Activated CD8-positive, alpha-beta memory T cell treated with anti-CD3 and anti-CD28 coated beads for 4 hours (primary cell): ENCODE measurements at places on chromosomes 13 and 19.

GRCh38 chr13:87779426-87779825 lies 108.3 kb downstream of the SLITRK5 start:
- no peak for DNase-seq

DNA sequence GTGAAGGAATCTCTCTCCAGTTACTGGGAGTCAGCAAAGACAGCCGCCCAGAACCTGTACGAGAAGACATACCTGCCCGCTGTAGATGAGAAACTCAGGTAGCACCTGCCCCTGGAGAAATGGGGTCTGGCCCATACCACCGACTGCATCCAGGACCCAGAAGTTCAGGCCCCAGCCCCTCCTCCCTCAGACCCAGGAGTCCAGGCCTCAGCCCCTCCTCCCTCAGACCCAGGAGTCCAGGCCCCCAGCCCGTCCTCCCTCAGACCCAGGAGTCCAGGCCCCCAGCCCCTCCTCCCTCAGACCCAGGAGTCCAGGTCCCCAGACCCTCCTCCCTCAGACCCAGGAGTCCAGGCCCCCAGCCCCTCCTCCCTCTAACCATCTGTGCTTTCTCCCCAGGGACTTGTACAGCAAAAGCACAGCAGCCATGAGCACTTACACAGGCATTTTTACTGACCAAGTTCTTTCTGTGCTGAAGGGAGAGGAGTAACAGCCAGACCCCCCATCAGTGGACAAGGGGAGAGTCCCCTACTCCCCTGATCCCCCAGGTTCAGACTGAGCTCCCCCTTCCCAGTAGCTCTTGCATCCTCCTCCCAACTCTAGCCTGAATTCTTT lies 3.0 kb downstream of the APOC2 start:
- DNase-seq: no peak

GRCh38 chr19:6088602-6089049 lies 21.7 kb downstream of the RFX2 start:
- DNase-seq: no peak

- peak; percentile 74 for DNase-seq
Measured at GRCh38 chr19:54191011-54191810, at the start of gene TSEN34. Gene TSEN34, plus strand, starts transcription at chr19:54191308. Its CDS starts 57 bp downstream, at chr19:54191365.

DNA sequence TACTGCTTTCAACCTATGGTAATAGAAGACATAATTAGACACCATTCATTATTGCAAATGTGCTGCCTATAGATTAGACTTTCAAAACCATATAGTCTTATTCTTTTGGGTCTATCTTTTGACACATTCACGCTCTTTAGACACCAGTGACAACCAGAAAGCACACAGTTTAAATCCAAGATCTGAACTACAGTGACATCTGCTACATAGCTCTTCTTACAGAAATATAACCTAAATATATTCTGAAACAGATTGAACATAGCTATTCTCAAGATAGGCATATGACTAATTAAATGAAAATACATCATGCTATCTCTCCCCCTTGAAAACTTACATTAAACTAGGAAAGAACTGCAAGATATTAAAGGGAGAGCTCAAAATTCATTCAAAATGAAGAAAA lies 514.2 kb upstream of the SLITRK6 start:
- DNase-seq: no peak

DNA sequence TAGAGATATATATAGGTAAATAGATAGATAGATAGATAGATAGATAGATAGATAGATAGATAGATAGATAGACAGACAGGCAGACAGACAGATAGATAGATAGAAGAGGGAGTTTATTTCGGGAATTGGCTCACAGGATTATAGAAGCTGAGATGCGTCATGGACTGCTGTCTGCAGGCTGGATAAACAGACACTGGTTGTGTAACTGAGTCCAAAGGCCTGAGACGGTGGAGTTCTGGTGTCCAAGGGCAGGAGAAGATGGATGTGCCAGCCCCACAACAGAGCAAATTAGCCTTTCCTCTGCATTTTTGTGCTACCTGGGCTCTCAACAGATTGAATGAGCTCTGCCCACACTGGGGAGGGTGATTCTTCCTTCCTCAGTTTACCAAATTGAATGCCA lies 2.7 kb downstream of the CYP4F3 start:
- DNase-seq: no peak

GRCh38 chr13:113761136-113761535 lies 2.1 kb downstream of the TMEM255B start:
- DNase-seq: no peak

DNA sequence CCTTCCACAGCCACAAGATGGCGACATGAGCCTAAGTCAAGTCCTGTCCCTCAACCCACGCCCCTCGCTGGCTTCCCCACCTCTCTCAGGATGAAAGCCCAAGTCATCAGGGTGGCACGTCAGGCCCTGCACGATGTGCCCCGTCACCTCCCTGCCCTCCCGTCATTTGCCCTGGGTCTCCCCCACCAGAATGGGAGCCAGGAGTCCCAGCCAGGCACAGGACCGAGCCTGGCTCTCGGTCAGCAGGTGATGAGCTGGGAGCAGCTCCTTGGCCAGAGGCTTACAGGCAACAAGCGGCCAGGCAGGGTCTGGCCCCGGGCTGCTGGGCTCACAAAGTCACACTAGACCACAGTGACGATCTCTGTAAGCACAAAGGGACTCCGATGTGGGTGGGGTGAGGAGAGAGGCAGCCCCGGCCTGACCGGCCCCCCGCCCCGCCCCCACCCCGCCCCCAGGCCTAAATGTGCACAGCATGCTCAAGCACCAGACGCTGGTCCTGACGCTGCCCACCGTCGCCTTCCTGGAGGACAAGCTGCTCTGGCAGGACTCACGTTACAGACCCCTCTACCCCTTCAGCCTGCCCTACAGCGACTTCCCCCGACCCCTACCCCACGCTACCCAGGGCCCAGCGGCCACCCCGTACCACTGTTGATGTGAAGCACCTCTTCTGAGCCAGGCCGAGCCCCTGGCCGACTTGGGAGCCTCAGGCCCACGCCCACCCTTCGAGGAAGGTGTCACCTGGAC lies 7.3 kb downstream of the MRPL4 start:
- peak; percentile 89 for DNase-seq

DNA sequence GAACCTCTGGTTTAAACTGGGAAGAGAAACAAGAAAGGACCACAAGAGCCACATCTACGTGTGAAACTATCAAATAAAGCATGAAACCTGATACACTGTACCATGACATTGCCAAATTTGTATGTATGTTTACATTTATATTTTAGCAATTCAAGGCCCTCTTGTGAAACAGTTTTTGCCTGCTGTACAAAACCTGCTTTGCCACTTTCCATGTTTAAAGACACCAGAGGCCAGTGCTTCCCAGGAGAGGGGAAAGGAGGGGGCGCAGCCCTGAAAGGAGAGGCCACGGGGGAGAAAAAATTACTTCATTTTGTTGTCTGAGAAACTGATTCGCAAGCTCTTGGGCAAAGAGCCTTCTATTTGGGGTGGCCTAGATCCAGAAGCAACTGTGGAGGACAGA lies 124.8 kb downstream of the DCLK1 start:
- DNase-seq: no peak

DNA sequence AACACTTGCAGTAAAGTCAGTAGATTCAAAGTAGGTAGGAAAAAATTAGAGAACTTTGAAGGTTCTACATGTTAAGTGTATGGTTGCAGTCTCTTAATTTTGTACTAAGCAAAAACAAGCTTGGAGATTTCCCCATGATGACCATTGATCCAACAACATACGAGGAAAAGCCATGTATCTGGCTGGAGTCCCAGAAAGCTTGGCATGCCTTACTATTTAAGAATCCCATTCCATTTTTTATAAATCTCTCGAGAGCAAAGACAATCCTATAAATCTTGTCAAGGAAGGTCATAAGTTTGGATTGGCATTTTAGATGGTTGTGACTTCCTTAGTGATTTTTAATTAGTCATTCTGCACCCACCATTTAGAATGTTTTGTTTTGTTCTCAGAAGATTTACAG lies 495.9 kb downstream of the GPC5 start:
- no peak for DNase-seq

DNA sequence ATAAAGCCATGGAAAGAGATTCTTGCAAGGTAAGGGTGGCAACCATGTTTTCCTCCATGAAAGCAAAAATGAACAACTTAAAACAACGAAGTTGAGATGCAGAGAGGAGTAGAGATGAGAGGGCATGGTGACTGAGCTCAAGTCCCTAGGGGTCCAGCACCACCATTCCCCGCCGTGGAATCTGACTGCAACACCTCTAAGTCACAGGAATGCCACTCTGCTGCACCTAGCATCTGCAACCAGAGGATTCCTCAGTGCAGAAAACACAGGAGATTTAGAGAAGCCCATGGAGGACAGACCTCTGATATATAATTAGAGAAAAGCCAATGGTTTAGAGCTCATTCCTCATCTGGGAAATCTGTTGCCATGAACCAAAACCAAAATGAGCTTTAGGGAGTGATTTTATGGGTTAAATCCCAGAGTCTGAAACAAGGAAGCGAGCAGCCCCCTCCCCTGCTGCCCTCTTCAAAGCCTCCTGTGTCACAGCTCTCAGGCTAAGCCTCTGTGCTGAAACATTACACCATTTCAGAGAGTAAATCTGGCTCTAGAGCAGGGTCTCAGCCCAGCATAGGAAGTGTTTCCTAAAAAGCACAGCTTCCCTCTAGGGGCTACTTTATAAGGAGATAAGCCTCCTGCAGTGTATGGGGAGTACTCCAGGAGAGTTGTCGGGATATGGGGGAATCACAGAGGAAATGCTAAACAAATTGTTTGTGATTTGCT lies 1043.6 kb downstream of the UQCRFS1 start:
- DNase-seq: no peak

- no peak for DNase-seq
Measured at GRCh38 chr19:40524133-40524549, 52.5 kb upstream of the SHKBP1 start.

DNA sequence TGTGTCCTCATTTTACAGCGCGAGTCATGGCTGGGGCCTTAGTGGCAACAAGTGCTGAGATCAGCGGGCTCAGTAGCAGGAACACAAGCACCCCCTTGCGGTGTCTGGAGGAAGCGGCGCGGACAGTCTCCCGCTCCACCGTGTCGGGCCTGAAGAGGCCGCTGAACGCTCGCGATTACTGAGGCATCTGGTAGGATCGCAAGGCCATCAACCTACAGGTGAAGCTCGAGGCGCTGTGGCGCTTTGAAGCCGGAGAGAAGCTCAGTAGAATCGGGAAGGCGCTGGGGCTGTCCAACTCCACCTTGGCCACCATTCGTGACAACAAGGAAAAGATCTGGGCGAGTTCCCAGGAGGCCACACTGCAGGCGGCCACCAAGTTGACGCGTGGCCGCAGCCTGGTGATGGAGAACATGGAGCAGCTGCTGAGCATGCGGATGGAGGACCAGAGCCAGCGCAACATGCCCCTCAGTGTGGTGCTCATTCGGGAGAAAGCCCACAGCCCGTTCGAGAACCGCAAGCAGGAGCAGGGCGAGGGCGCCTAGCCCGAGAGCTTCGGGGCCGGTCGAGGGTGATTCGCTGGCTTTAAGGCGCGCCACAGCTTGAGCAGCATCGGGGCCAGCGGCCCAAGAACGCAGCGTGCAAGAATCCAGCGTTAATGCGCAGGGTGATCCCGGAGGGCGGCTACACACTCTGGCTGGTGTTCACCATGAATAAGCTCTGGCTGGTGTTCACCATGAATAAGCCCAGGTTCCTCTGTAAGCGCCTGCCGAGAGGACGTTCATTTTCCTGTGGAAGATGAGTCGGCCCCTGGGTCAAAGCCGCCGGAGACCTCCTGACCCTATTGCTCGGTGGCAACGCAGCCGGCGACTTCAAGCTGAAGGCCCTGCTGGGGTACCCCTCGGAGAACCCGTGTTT lies 8.3 kb upstream of the MZF1 start:
- DNase-seq: peak; percentile 76

GRCh38 chr19:18634612-18635297 lies 2.1 kb upstream of the KLHL26 start:
- no peak for DNase-seq

- DNase-seq: no peak
Measured at GRCh38 chr13:106561551-106562170, 6.3 kb downstream of the ARGLU1 start.

GRCh38 chr13:66077132-66077689 lies 1152.9 kb downstream of the PCDH9 start:
- DNase-seq: no peak

- no peak for DNase-seq
Measured at GRCh38 chr19:35018379-35018778, 11.9 kb upstream of the SCN1B start.

GRCh38 chr13:79456656-79457365 lies 24.1 kb upstream of the NDFIP2 start:
- DNase-seq: no peak

- DNase-seq: no peak
Measured at GRCh38 chr13:35957241-35957731, 173.9 kb downstream of the DCLK1 start.

DNA sequence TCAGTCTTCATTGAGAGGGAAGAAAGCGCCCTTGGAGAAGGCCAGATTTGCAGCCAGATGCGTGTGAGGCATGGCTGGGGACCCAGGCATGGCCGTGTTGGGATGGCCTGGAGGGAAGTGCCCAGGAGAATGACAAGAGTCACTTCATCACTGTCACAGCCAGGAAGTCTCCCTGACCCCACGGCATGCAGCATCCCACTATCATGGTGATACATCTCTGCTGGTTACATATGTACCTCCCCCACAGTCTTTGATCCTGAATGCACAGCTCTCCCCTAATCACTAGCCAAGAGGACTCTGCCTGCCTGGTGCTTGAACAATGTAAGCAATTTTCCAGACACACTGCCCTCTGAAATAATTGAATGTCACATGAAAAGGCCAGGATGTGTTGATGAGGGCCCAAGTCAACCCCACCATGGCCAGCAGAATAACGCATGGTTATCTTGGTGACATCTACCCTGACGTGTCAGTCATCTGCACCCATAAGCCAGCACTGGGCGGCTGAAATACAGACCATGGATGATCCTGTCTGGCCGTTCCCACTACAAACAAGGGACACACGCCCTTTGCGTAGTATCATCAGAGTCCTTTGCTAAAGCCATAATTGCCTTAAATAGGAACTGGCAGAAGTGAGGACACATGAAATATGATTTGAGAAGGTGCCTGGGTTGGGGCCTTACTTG lies 149.7 kb upstream of the SPACA7 start:
- no peak for DNase-seq

DNA sequence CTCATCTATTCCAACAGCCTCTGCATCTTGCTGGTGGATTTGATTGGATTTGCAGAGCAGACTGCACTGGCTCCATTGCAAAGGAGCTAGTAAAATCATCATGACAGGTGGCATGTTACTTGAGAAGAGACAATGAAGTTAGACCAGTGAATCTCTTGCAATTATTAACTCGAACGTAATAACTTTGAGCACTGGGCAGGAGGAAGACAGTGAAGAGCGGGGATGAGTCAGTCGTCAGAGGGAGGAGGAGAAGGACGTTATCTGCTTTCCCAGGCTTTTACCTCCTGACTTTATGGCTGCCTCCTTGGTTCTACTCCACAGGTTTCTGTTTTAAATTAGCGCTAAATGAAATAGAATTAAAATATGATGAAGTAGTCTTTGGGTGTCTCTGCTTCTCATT lies 257.8 kb upstream of the IPO5 start:
- DNase-seq: no peak

GRCh38 chr13:89066868-89067466 lies 1395.8 kb downstream of the SLITRK5 start:
- no peak for DNase-seq
